ENCODE measurements at places on chromosomes 4 and X. TPM values are rescaled to one million over a fixed set of nuclear protein-coding genes. Genes with fewer than 3 reads are reported as not detected.
A peak's percentile ranks its signal among the peaks of the same experiment; 100 is the strongest.

DNA sequence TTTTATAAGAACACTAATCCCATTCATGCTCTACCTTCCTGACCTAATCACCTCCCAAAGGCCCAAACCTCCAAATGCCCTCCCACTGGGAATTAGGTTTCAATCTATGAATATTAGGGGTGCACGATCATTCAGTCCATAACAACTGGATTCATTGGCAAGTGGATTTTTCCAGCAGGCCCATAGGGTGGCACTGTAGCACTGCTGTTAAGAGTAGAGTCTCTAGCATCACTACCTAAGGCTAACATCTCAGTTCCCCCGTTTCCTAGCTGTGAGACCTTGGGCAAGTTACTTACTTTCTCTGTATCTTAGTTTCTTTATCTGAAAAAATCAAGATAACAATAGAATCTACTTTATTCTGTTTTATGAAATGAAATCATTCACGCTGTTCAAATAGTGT, 315.8 kb downstream of the STIM2 start:
- no peak for DNase-seq

DNA sequence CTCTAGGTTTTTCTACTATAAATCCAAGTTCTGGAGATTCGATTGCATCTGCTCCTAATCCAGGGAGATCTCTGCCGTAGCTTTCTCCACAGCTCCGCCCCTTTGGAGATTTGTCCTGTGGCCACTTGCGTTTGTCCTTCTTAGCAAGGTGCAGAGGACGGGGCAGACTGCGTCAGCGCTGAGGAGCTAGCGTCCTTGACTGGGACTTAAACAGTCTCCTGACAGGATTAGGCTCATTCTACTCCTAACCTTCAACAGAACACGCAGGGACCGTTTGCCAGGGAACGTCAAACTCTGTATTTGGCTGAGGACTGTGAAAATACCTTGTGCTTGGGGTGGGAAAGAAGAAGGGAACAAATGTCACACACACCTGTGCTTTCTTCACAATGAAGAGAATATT, 38.6 kb downstream of the SORBS2 start:
- no peak for DNase-seq

DNA sequence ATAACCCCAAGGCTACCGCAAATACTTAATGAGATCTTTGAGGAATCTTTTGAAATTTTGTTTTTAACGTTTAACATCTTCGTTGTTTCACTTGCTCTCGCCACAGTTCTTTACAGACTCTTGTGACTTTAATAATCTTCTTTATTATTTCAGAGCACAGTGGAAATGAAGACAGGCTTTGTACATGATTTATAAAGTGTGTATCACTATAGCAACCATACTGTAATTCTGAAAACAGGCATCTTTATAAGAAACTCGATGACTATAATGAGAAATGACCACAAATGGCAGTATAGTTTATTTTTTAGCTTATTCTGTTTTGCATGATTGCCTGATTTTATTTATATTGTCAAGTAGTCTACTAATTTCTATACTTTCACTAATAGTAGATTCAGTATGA, 224.4 kb upstream of the GALNTL6 start:
- no peak for DNase-seq

DNA sequence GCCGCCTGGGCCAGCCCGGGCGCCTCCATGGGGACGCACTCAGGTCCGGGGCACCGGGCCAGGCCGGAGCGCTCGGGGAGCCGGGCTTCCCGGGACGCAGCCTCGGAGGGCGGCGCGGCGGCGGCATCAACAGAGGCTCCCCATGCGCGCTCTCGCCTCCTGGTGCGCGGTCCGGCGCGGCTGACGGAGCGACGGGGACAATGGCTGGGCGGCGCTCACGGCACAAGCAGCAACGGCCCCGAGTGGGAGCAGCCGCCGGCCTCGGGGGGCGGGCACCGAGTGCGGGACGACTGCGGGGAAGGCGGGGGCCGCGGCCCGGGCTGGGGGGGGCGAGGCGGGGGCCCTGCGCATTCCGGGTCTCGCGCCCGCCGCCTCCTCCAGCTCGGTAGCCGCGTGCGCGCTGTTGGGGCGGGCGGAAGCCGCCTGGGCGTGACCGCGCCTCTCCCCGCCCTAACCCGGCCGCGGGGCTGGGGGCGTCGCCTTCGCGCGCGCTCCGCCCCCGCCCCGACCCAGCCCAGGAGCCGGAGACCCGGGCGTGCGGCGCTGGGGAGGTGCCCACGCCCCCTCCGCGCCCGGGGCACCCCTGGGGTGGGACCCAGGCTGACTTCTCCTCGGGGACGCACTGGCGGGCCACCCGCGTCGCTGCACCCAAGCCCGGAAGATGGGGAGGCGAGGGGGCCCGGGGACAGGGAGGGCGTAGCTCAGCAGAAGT, at the start of gene PRKX:
TSS of gene PRKX (minus strand) at position 425 of the 712 bp plus-strand sequence. CDS start at position 29, 396 bp downstream.
- DNase-seq, result peak; percentile 73

DNA sequence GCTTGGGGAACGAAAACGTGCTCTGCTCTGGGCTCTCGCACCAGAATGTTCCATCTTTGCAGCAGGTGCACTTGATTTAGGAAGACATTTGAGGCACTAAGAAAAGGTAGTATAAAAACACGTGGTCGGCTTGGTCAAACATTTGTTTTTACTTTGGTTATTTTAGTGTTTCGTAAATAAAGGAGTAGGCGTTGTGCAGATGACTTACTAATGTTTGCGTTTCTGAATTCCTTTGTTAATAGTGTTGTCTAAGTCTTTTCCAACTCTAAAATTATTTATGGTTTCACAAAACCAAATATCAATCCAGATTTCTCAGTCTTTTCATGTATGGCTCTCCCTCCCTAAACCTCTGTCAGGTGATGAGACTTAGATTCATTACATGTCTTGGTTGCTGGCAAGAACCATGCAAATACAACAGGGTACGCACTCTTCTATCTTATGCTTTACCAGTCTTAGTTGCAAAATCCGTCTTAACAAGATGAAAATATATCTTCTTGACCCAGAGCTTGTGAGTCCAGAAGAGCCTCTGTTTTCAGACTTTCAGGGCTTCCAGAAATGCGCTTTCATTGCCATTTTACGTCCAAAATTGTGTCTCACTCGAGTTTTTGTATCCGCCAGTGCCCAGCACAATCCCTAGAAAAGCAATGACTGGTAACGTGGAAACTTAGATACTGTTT, 686 bp downstream of the MTHFD2L start:
- DNase-seq, result no peak

GRCh38 chr4:172628263-172628662, 540.3 kb upstream of the GALNT7 start:
- no peak for DNase-seq

DNA sequence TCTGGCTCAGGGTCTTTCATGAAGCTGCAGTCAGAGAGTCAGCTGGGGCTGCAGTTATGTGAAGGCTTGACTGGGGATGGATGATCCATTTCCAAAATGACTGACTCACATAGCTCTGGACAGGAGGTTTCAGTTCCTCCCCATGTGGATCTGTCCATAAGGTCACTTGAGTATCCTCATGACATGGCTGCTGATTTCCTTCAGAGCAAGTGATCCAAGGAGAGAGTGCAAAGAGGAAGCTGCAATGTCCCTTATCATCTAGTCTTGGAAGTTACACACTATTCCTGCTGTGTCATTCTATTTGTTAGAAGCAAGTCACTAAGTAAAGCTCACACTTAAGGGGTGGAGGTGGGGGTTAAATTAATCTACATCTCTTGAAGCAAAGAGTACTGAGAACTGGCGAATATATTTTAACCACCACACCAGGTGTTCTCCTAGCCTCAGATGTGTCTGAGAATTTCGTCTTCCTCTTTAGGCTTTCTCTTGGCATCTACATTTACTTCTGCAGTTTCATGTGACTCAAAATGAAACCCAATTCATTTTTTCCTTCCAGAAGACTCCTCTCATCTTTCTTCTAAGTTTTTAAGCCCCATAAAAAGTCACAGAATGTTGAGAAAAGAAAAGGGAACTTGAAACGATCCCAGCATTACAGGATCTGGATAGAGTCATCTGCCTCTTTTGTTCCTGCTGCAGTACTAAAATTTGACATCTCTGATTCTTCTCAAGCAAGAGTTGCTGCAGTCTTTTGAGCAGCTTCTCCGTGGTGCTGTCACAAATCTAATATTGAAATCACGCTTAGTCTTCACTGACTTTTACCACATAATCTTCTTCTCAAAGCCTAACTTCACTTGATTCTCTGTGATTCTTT, 3.8 kb upstream of the GRPR start:
- no peak for DNase-seq

DNA sequence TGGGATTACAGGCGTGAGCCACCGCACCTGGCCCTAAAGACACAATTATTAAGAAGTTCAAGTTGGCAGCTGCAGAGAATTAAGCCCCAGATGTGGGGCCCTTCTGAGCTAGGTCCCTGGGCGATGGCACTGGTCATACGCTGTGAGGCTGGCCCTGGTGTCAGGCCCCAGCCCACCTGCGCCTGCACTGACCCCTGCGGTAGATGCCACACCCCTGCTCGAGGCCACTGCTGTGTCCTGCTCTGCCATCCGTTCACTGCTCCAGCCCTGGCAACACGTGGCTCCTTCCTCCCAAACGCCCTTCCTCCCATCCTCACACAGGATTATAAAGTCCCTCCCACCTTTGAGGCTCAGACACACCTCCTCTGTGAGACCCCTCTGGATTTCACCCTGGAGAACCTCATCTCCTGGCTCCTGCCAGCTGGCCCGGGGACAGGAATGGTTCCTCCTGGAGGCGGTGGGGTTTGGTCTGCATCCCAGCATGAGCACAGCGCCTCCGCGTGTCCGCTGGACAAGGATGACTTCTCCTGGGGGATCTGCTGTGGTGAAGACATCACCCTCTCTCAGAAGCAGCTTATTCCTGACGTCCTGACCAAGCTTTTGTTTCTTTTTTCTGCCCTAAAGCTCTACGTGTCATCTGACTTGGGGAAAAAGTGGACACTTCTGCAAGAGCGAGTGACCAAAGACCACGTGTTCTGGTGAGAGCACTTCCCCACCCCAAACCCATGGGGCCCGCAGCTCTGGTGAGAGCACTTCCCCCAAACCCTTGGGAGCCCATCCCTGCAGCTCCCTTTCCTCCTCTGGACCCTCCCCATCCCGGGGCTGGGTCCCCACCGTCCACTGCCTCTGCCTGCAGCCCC, 219.0 kb upstream of the PSAPL1 start:
- no peak for DNase-seq

DNA sequence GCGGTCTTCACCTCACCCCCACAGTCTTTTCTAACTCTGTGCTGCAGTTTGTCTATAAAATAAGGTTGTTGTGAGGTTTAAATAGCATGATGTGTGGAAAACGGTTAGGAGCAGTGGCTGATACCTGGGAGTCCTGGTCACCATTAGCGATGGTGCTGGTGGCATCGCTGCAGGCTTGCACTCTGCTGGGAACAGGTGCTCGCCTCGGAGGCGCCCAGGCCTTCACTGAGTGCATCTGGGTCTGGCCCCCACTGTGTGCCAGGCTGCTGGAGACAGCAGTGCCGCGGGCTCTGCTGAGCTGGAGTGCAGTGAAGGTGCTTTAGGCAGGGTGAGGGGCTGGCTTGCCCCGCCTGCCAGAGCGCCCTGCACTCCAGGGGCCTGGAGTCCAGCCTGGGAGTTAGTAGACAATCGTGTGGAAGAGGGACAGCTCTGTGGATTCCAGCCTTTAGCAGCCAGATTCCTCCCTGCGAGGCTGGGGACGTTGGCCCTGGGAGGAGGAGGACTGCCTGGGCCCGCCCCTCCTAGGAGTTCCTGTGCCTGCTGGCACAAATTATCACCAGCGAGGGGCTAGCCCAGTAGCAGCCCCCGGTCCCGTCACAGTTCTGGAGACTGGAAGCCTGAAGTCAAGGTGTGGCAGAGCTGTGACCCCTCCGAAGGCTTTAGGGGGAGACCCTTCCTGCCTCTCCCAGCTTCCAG, 7.3 kb downstream of the RGS12 start:
- DNase-seq, result no peak

GRCh38 chrX:139106069-139106468, 394.6 kb upstream of the FGF13 start:
- DNase-seq, result no peak

GRCh38 chr4:77344784-77345183, 187.8 kb downstream of the CCNG2 start:
- DNase-seq, result no peak

GRCh38 chrX:150508451-150509367, 59.7 kb upstream of the MTM1 start:
- DNase-seq, result no peak

- DNase-seq, result peak; percentile 10
Observed at GRCh38 chrX:112678831-112679230, 907 bp downstream of the LHFPL1 start.

DNA sequence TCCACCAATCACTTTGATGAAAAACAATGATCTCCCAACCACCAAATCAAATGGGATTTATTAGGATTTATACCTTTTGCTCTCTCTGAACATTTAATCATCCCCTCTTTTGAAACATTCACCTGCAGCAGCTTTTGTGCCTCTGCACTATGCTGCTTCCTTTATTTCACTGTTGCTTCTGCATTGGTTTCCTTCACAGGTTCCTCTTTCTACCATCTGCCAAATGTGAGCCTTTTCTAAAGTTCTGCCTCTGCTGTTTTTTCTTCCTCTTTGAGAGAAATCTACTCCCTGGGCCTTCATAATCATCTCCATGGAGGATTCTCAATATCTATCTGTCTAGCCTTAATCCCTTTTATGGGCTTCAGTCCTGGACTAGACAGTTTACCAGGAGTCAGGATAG, 24.7 kb downstream of the CUL4B start:
- no peak for DNase-seq

GRCh38 chrX:81900522-81900921, 698.6 kb downstream of the SH3BGRL start:
- DNase-seq, result no peak

GRCh38 chrX:153875391-153876111, 10.4 kb downstream of the L1CAM start:
- peak; percentile 61 for DNase-seq

- no peak for DNase-seq
Observed at GRCh38 chr4:41143311-41144039, 70.9 kb downstream of the APBB2 start.

GRCh38 chrX:123513585-123514278, 219.1 kb downstream of the THOC2 start:
- no peak for DNase-seq

DNA sequence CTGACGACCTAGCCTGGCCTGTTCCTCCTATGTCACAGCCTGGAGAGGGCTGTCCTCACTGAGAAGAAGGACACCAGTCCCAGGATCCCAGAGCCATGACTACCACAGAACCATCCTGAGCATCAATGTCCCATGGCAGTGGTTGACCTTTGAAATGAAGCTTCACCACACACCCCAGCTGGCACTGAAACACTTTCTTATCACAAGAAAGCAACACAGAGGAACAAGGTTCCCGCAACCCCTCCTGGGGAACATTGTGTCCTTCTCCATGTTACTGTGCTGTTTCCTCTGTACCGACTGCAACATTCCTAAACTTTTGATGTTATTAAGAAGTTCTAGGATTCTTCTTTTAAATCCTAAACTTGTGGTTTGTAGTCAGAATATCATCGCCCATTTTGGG, 21.2 kb upstream of the FAM156A start:
- no peak for DNase-seq

FGG gene
- total RNA-seq, result not detected

SATL1 gene
- not detected for total RNA-seq

COQ2 gene
- total RNA-seq, result 24.8 TPM

AKAP4 gene
- not detected for total RNA-seq

ENAM gene
- not detected for total RNA-seq

ALB gene
- not detected for total RNA-seq

Measured in activated naive CD8-positive, alpha-beta T cell treated with anti-CD3 and anti-CD28 coated beads for 36 hours (primary cell).